H1 (cell line): ENCODE measurements at places on chromosomes 1 and 21. TPM values are rescaled to one million over a fixed set of nuclear protein-coding genes. Genes with fewer than 3 reads are reported as not detected.

GRCh38 chr1:206020393-206021007 lies 3.2 kb downstream of the CTSE start:
- H3K36me3 ChIP-seq = no peaks in the 10 kb centered on the region
- no peak overlapping the region for H3K4me3 ChIP-seq
- H3K4me1 ChIP-seq = no peaks in the 10 kb centered on the region

GRCh38 chr1:245879091-245879490 lies 628.0 kb downstream of the SMYD3 start:
- H3K4me1 ChIP-seq = no peaks in the 10 kb centered on the region
- H3K36me3 ChIP-seq = no peaks in the 10 kb centered on the region
- no peak overlapping the region for H3K4me3 ChIP-seq

DNA sequence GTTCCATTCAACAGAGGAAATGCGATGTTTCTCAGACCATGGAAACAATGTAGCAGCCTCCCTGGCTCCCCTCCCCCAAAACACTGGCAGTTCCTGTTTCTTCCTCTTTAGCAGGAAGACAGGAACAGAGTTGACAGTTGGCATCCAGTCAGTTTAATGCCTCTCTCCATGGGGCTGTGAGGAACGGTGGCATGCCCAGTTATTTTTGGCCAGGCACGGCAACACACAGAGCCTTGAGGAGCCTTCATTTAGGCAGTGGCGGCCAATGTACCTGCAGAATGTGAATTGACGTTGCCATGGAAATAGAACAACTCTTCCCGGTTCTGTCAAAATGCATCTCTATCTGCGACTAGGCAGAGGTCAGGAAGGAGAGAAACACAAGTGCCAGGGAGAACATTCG lies 330.6 kb downstream of the DSCAM start:
- no peak overlapping the region for H3K4me3 ChIP-seq
- H3K27ac ChIP-seq = no peak overlapping the region
- H3K27me3 ChIP-seq = no peaks in the 10 kb centered on the region

- H3K4me3 ChIP-seq = no peak overlapping the region
- no peak for DNase-seq
- H3K36me3 ChIP-seq = no peaks in the 10 kb centered on the region
- H3K27me3 ChIP-seq = peaks cover 3% of the 10 kb centered on the region; the same call in 1 of the 2 replicates
- H3K27ac ChIP-seq = no peak overlapping the region
These were observed 5.6 kb upstream of the MAN1C1 start for GRCh38 chr1:25610822-25611630.

DNA sequence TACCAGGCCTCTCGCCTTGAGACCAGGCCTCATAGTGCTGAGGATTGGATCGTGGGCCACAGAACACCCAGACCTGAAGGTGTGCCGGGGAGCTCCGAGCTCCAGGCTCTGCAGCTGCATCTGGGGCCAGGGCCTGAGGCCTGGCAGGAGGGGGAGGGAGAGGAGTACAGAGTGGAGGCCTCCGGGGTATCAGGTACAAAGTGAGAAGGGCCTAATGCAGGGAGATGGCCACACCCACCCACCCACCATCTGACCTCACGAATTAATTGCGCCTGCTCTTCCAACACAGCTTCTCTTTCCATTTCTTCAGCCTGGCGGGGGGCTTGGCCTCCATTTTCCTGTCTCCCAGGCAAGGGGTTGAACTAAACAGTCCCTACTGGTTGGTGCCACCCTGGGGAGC lies 99.4 kb upstream of the ARHGEF16 start:
- no peaks in the 10 kb centered on the region for H3K27me3 ChIP-seq
- DNase-seq = no peak
- H3K4me1 ChIP-seq = no peaks in the 10 kb centered on the region
- no peak overlapping the region for H3K4me3 ChIP-seq

DNA sequence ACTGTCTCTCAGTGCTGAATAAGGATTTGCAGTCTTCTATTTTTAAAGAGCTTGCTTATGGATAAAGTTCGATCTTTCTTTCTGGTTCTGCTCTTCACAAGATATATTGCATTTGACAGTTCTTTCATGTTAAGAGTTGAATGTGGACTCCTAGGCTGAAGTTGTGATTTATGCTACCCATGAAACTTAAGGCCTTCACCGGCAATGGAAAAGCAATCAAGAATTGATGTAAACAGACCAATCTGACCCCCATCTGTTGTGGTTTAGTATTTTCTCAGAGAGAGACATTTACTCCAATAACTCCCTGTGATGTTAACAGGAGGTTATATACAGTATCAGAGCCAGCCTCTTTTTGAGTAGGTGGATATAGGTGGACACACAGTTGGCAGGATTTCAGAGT lies 165.8 kb downstream of the PAPPA2 start:
- H3K4me3 ChIP-seq = no peak overlapping the region
- H3K36me3 ChIP-seq = no peaks in the 10 kb centered on the region
- H3K27ac ChIP-seq = no peak overlapping the region
- H3K4me1 ChIP-seq = no peaks in the 10 kb centered on the region
- no peaks in the 10 kb centered on the region for H3K27me3 ChIP-seq

Gene ASCL5
- total RNA-seq = 0.41 and 0.44 TPM in 2 replicates

Gene KRTAP7-1
- total RNA-seq = not detected in 2 replicates

Gene SPATA21
- total RNA-seq = not detected in 2 replicates

Gene DSCAM
- 0.15 and 0.17 TPM in 2 replicates for total RNA-seq
